ENCODE measurements at places on chromosomes 7 and 10.
A peak's percentile ranks its signal among the peaks of the same experiment; 100 is the strongest.

GRCh38 chr10:113063043-113063967 is 113.3 kb downstream of the TCF7L2 start:
- no peak for DNase-seq

DNA sequence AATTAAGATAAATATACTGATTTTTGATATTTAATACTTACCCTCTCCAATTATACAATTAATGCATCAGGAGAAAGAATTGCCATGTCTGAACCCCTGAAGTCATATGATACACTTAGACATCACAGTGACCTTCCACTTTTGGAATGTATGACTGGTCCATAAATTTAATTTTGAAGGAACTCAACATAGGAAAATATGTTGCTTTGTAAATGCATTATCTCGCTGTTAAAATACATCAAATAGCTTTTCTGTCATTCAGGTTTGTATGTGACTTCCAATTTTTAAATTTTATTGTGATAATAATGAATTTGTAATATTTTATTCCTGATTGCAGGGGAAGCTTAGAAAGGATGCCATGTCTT is 631.9 kb upstream of the ANKRD30A start:
- no peak for DNase-seq

DNA sequence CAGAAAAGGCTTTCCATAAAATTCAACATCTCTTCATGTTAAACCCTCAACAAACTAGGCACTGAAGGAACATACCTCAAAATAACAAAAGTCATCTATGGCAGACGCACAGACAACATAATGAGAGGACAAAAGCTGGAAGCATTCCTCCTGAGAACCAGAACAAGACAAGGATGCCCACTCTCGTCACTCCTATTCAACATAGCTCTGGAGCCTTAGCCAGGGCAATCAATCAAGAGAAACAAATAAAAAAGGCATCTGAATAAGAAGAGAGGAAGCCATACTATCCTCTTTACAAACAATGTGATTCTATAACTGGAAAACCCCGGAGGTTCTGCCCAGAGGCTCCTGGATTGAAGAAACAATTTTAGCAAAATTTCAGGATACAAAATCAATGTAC is 251.0 kb downstream of the MALRD1 start:
- no peak for DNase-seq

DNA sequence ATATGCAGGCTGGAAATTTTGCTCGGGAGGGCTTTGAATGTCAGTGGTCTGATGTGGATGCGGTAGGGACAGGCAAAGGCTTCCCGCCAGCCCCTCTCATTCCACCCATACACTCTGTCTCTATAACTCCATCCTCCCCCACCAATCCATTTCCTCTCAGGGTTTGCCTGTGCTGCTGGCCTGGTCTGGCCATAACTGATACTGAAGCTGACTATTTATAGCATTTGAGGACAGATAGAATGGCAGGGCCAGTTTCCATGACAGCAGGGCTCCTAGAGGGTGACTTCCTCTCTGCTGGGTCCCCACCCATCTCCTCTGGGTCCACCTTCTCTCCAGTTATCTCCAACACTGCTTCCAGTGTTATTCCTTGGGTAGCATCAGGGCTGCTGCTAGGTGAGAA is 6.6 kb upstream of the PDLIM1 start:
- DNase-seq: no peak

DNA sequence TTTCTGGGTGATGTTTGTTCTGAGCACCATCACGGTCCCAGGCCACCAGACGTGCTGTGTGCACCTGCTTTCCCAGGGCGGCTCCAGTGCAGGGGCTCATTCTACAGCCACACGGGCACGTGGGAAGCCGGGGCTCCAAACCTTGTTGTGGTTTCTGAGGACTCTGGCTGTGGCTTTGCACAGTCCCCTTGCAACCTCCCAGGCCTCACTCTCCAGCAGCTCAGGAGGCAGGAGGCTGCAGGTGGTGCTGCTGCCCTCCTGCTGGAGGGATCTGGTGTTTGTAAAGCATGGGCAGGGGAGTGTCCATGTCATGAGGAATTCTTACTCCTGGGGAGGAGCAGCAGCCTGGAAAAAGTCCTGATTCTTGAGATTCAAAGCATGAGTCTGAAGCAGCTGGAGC is 54.3 kb downstream of the INSYN2A start:
- no peak for DNase-seq

GRCh38 chr10:24382979-24383663 is 174.2 kb downstream of the KIAA1217 start:
- DNase-seq: no peak

DNA sequence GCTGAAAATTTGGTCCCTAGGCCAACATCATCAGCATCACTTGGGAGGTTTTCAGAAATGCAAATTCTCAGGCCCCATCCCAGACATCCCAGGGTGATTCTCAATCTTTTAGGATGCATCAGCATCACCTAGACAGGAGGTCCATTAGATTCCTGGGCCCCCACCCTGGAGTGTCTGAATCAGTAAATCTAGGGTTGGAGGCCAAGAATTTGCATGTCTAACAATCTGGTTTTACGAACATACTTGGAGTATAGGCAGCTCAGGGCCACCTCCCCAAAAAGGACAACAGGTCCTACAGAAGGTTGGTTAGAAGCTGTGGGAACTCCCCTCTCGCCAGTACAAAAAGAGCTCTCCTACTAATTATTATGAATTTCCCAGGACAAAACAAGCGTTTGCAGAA is 15.5 kb downstream of the ZC3HAV1 start:
- no peak for DNase-seq

DNA sequence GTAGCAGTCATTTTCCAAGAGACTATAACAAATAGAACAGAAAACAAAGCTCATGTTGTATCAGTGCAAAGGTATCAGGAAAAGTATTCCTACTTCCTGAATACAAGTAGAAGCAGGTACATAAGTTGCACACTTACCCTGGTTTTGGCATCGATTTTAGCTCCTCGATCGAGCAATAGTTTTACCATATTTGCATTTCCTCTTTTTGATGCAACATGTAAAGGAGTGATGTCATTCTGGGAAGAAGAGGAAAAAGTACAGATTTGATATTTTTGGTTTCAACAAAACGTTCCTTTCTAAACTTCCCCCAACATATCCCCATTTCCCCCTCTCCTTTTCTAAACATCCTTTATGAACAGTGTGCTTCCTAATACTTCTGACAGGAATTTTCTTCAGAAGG is 155.1 kb downstream of the ANK3 start:
- no peak for DNase-seq

GRCh38 chr7:4787947-4788626 is 12.7 kb downstream of the AP5Z1 start:
- no peak for DNase-seq

DNA sequence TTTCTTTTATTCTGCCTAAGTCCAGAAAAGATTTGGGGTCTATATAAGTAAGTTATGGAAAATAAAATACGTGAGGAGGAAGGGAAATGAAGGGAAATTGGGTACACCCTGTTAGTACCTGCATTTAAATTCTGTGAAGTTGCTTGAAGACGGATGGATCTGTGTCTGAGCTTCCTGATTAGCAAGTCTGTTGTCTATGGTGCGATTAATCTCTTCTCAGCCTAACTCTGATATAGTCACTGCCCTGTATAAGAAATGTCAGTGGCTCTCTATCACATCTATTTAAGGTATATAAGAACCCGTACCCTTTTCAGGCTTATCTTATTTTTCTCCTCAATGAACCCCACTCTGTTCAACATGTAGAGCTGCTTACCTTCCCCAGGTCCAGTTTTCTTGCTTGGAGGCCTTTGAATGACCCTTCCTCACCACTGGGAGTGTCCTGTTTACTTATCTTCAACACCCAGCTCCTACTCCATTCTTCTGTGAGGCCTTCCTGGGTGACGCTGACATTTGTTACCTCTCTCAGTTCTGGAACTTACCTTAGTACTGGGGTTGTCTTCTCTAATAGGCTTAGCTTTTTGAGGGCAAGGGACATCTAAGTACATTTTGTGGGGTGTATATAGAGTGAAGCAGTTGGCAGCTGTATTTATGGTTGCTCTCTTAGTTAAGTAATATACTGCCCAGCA is 149.6 kb upstream of the PRPS1L1 start:
- no peak for DNase-seq

- DNase-seq: peak; percentile 39
These were observed 170.2 kb downstream of the FAM107B start for GRCh38 chr10:14604181-14605142.

- no peak for DNase-seq
These were observed 103.8 kb downstream of the FZD1 start for GRCh38 chr7:91367812-91368578.

DNA sequence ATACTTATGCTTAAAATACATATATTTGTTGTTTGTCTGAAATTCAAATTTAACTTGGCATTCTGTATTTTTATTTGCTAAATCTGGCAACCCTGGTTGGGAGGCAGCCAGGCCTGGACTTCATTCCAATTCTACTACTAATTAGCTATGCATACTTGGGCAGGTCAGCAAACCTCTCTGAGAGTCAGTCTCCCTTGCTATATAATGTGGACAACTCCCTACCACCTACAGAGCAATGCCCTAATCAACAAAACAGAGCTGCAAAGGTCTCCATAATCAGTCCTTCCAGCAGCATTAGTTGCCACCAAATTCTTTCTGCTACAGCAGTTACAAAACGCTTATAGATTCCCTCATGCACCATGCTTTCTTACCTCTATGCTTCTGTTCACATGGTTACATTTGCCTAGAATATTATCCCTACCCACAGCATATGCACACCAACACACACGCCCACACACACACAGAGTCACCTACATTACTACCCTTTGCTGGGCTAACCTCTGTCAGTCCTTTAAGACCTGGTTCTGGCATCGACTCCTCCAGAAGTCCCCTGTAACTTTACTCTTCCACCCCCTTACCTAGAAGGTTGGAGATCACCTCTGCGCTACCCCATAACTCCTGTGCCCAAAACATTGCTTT is 188.7 kb downstream of the FGFR2 start:
- no peak for DNase-seq

GRCh38 chr10:118204292-118204943 is 137.7 kb downstream of the FAM204A start:
- no peak for DNase-seq

DNA sequence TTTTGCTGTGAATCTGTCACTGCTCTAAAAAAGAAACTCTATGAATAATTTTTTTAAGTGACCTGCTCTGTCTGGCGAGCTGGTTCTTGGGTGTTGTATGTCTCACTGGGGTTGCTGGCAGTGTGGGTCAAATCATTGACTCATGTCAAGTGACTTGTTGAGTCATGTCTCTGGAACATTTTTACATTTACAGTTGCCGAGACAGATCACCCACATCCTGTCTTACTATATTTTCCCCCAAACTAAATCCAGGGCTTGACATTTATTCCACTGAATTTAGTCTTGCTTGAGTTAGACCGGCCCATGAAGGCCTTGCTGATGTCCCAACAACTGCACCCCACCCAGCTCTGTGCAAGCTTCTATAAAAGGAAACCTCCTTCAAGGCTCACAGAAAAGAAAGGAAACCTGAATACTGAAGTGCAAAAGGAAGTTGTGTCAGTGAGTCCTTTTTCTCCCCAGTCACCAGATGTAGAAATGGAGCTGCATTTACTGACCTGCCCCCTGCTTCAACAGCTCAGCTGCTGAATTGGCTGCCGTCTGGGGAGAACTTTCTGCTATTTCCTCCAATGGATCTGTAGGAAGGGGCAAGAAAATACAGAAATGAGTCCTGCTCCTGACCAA is 290.3 kb downstream of the TNS3 start:
- DNase-seq: no peak

All from T-cell (primary cell).